Panc1 (cell line): ENCODE measurements at places on chromosomes 4 and X. TPM values are rescaled to one million over a fixed set of nuclear protein-coding genes. Genes with fewer than 3 reads are reported as not detected.

Gene FAM9B
- not detected for total RNA-seq

DNA sequence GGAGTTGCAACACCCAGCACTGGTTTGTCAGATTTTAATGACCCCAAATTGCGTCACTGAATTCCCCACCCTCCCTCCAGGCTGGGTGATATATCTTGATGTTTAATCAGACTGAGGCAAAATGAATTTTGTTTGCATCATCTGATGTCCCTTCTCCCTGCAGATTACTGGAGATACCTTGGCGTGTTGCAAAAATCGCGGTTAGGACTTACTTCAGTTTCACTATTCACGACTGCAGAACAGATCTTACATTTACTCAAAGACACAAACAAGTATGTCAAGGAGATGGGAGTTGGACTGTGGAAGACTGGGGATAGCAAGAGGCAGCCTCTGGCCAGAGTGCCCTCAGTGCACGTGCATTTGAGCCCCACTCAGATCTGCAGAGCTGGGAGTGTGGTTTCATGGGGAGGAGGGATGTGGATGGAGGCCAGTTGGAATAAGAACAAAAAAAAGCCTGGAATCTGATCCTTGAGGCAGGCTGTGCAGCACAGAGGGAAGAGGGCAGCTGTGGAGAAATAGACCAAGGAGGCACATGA, 92.2 kb upstream of the MTM1 start:
- H3K36me3 ChIP-seq: no peaks in the 10 kb centered on the region
- H3K27ac ChIP-seq: no peak overlapping the region
- DNase-seq: no peak
- H3K4me1 ChIP-seq: no peaks in the 10 kb centered on the region

Gene STPG2
- total RNA-seq: not detected

DNA sequence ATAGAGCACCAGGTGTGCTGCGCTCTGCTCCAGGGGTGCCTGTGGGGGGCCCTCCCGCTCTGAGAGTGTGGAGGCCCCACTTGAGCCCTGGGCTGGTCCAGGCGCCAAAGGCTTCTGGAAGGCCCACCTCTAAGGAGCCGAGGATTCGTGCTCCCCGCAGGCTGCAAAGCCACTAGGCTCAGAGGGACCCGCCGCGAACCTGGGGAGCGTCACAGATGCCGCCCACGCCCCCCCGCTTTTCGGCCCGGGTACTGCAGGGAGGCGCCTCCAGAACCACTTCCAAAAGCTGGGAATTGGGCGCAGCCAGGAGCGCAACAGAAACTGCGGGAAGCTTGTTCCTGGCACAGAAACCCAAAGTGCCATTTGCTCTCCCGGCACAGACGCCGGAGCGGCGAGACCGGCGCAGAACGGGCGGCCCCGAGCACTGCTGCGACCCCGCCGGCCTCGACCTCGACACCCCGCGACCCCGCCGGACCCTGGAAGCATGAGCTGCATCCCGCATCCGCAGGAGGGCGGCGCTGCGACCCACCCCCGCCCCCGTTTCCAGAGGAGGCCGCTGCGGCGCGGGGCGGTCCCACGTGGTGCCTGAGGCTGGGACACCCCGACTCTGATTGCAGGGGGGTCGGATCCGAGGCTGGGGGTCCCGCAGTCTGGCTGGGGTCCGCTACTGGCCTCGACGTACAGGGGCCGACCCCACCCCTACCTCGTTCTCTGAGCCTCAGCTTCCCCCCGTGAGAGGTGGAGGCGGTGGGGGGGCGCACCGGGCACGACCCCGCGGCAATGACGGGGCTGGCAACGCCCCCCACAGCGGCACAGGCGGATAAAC, 30.8 kb downstream of the CPLX1 start:
- H3K4me1 ChIP-seq: peaks cover 11% of the 10 kb centered on the region
- H3K36me3 ChIP-seq: no peaks in the 10 kb centered on the region
- no peak overlapping the region for H3K4me3 ChIP-seq
- no peaks in the 10 kb centered on the region for H3K27me3 ChIP-seq
- H3K27ac ChIP-seq: no peak overlapping the region
- DNase-seq: no peak

DNA sequence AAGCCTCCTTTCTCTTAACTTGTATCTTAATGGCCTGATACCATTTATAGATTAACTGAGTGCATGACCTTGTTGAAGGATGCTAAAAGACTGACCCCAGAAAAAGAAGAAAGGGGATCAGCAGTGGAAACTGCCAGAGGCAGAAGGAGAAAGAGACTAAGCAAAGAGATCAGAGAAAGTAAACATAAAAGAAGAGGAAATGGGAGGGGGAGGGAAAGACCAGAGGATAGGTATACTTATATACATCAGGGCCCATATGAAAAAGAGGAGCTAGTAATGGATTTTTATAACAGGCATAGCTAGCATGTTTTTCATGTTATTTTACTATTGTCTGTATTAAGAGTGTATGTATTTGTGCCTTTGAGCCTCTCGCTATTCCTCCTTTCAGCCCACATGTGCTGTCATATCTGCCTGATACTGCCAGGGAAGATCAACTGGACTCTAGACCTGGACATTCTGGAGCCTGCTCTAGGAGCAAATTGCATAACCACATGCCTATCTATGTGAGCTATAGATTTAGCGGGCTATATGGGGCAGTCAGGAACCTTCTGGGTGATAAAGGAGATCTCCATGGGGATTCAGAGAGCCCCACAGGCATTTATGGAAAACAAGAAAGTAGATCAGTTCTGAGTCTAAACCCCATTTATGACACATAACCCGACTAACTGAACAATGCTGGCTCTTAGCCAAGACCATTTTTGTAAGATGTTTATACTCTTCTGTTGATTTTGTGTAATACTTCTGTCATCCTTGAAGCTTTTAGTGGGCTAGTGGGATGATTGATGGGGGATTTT, 13.4 kb upstream of the SNX12 start:
- no peaks in the 10 kb centered on the region for H3K4me1 ChIP-seq
- H3K36me3 ChIP-seq: no peaks in the 10 kb centered on the region
- H3K27ac ChIP-seq: no peak overlapping the region
- H3K27me3 ChIP-seq: no peaks in the 10 kb centered on the region
- no peak overlapping the region for H3K4me3 ChIP-seq

- H3K36me3 ChIP-seq: peaks cover 2% of the 10 kb centered on the region; the same call in 1 of the 2 replicates
- no peak for DNase-seq
- no peaks in the 10 kb centered on the region for H3K4me1 ChIP-seq
- no peak overlapping the region for H3K27ac ChIP-seq
- H3K27me3 ChIP-seq: no peaks in the 10 kb centered on the region
Observed at GRCh38 chrX:10467793-10468192, 152.6 kb downstream of the MID1 start.

Gene HSD17B13
- total RNA-seq: 0.13 TPM

- H3K27ac ChIP-seq: no peak overlapping the region
- H3K27me3 ChIP-seq: no peaks in the 10 kb centered on the region
- H3K4me1 ChIP-seq: no peaks in the 10 kb centered on the region
Observed at GRCh38 chr4:18518098-18518497, 496.5 kb upstream of the LCORL start.

DNA sequence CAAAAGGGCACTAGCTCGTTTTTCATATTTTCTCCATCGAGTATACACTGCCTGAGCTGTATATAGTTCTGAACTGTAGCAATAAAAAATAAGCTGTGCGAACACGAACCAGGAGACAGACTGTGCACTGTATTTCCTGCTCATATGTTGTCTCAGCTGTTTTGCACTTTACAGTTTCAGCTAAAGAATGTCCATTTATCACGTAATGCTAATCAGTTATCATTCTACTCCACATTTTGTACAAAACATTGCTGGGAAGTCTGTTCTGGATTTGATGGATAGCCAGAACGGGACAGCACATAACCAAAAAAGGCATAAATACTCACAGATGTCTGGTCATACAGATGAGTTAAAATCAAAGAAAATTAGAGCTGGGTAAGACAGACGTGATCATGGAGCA, 315.5 kb upstream of the ADGRL3 start:
- DNase-seq: no peak
- H3K4me3 ChIP-seq: no peak overlapping the region
- no peaks in the 10 kb centered on the region for H3K27me3 ChIP-seq
- no peak overlapping the region for H3K27ac ChIP-seq

Gene AREG
- total RNA-seq: 0.54 TPM

DNA sequence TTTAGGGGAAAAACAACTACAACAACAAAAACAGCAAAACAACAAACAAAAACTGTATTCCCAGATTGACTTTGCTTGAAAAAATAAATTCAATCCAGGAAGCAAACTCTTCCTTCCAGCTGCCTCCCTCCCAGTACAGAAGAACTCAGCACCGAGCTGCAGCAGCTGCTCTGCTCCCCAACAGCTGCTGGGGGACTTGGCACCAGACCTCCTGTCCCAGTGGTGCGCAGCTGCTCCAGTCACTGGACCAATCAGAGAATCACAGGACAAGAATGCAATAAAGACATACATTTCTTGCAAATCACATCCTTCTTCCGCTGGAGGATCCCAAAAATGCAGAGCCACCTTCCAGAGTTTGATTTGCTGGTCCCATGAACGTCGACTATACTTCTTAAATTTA, 11.8 kb upstream of the FAM53A start:
- DNase-seq: no peak
- no peaks in the 10 kb centered on the region for H3K4me1 ChIP-seq
- H3K36me3 ChIP-seq: peaks cover 28% of the 10 kb centered on the region

GRCh38 chr4:101393256-101393655, 45.9 kb upstream of the PPP3CA start:
- no peaks in the 10 kb centered on the region for H3K27me3 ChIP-seq
- no peaks in the 10 kb centered on the region for H3K36me3 ChIP-seq
- no peak overlapping the region for H3K27ac ChIP-seq
- no peaks in the 10 kb centered on the region for H3K4me1 ChIP-seq
- H3K4me3 ChIP-seq: no peak overlapping the region

DNA sequence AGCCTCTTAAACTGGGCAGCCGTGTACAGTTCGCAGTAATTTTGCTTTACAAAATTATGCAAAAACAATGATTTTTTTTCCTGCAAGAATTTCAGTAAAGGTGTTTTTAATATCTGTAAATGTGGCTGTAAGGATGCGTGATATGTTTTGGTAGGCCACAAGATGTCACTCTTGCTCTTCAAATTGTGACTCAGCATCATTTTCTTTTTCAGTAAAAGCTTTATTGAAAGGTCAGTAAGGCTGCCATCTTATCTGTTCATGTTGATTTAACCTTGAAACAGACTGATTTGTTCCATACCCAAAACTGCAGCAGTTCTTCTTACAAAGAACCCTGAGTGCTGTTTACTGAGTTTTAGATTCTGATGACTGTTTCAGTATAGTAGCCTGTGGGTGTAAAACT, 39.9 kb downstream of the TXLNG start:
- no peaks in the 10 kb centered on the region for H3K4me1 ChIP-seq
- no peak overlapping the region for H3K4me3 ChIP-seq
- H3K27ac ChIP-seq: no peak overlapping the region
- no peak for DNase-seq

- no peak overlapping the region; the same call in 1 of the 2 replicates for H3K4me3 ChIP-seq
- H3K27me3 ChIP-seq: no peaks in the 10 kb centered on the region
- no peaks in the 10 kb centered on the region; the same call in 1 of the 2 replicates for H3K4me1 ChIP-seq
- H3K27ac ChIP-seq: no peak overlapping the region
- no peaks in the 10 kb centered on the region for H3K36me3 ChIP-seq
Observed at GRCh38 chr4:78937837-78938236, 1.4 kb downstream of the PAQR3 start.

Gene GPR50
- total RNA-seq: 0.26 TPM

GRCh38 chr4:78829296-78829695, 53.1 kb downstream of the BMP2K start:
- no peaks in the 10 kb centered on the region for H3K27me3 ChIP-seq
- no peak overlapping the region for H3K27ac ChIP-seq
- DNase-seq: no peak
- H3K36me3 ChIP-seq: no peaks in the 10 kb centered on the region
- H3K4me1 ChIP-seq: no peaks in the 10 kb centered on the region

Gene UCHL1
- 0.74 TPM for total RNA-seq

- H3K4me1 ChIP-seq: no peaks in the 10 kb centered on the region
- no peak overlapping the region for H3K27ac ChIP-seq
- no peak for DNase-seq
- no peaks in the 10 kb centered on the region for H3K36me3 ChIP-seq
Observed at GRCh38 chrX:50198348-50198747, 2.5 kb downstream of the AKAP4 start.

- H3K27ac ChIP-seq: no peak overlapping the region
- no peaks in the 10 kb centered on the region for H3K27me3 ChIP-seq
- no peak for DNase-seq
- H3K4me1 ChIP-seq: no peaks in the 10 kb centered on the region
- no peaks in the 10 kb centered on the region for H3K36me3 ChIP-seq
Observed at GRCh38 chrX:146887020-146887419, 72.5 kb upstream of the CXorf51A start.

Gene RNF128
- 5.0 TPM for total RNA-seq

- no peak overlapping the region for H3K27ac ChIP-seq
- H3K27me3 ChIP-seq: no peaks in the 10 kb centered on the region
- no peaks in the 10 kb centered on the region for H3K36me3 ChIP-seq
- no peaks in the 10 kb centered on the region for H3K4me1 ChIP-seq
Observed at GRCh38 chr4:184765473-184766340, 31.8 kb upstream of the CENPU start.

Gene EREG
- 2.1 TPM for total RNA-seq

- H3K27ac ChIP-seq: no peak overlapping the region
- H3K36me3 ChIP-seq: no peaks in the 10 kb centered on the region
- no peak overlapping the region for H3K4me3 ChIP-seq
- no peaks in the 10 kb centered on the region for H3K4me1 ChIP-seq
- no peaks in the 10 kb centered on the region for H3K27me3 ChIP-seq
Observed at GRCh38 chr4:139576219-139576618, 20.2 kb upstream of the SETD7 start.

DNA sequence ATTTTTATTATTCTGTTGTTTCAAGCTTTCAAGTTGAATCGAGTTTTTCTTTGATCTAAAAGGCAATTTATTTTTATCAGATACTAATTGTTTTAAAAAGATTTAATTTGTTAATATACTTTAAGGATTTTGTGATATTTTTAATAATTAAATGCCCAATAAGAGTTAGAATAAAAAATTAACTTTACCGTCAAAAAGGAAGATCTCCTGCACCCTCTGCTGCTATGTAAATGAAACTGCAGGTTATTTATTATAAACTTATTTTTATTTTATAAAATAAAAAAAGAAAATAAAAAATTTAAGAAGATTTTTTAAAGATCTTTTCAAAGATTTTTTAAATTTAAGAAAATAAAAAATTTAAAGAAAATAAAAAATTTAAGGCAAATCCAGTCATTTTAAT, 166.1 kb downstream of the CCSER1 start:
- no peak overlapping the region for H3K4me3 ChIP-seq
- no peak for DNase-seq
- no peaks in the 10 kb centered on the region for H3K36me3 ChIP-seq
- no peaks in the 10 kb centered on the region for H3K4me1 ChIP-seq
- H3K27ac ChIP-seq: no peak overlapping the region

DNA sequence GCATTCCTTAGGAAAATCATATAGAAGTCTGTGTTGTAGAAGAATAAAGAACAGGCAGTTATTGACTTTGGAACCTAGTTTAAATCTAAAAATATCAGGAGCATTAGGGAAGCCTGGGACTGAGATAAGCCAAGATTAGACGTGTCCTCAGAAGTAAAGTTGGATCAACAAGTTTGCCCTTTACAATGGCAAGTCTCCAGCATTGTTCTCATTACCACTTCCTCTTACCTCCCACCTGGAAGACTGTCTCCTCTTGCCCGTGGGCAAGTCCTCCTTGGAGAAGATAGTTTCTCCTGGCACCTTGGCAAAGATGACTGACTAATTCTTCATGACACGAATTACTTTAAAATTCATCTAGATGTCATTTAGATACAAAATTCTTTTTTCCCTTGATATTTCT, 37.8 kb downstream of the CNKSR2 start:
- H3K36me3 ChIP-seq: no peaks in the 10 kb centered on the region
- H3K27ac ChIP-seq: no peak overlapping the region
- no peaks in the 10 kb centered on the region for H3K4me1 ChIP-seq
- DNase-seq: no peak
- H3K4me3 ChIP-seq: no peak overlapping the region

GRCh38 chr4:41148931-41149330, 65.4 kb downstream of the APBB2 start:
- no peak for DNase-seq
- H3K36me3 ChIP-seq: no peaks in the 10 kb centered on the region
- peaks cover 28% of the 10 kb centered on the region for H3K4me1 ChIP-seq
- H3K27ac ChIP-seq: no peak overlapping the region; the same call in 1 of the 2 replicates
- H3K4me3 ChIP-seq: no peak overlapping the region
- no peaks in the 10 kb centered on the region for H3K27me3 ChIP-seq
